ENCODE measurements at places on chromosomes 12 and 14.

DNA sequence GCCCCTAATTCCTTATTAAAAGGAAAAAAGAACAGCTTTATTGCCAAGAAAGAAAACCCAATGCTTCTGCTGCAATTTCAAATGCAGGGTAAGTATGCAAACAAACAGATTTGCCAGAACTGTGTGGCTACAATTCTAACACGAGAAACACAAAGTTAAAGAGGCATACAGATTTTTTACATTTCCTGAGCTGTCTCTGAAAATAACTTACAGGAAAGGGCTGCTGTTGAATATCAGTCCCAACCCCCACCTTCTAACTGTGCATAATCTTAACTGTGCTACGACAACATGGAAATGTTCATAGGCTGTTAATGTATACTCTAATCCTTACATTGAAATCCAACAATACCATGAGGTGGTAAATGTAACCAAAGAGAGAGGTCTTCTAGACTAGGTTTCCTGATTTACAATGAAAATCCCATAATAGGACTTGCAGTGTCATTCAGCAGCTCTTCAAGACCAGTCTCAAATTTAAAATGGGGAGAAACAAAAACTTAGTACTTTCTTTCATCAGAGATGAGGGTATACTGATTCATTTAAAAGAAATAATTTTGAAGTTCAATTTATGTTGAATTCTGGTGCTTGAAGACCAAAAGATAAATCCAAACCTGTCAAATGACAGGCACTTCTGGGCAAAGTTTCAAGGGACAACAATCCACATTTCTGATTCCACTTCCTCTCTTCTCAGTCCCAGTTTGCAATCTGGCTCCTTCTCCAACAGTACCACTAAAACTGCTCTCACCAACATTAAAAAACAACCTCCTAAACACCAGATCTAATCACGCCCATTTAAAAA, 14.4 kb downstream of the FGD6 start:
- no peak for DNase-seq

- peak; percentile 27 for DNase-seq
These were observed 185.8 kb downstream of the EGLN3 start for GRCh38 chr14:33764876-33765650.

GRCh38 chr14:38038986-38039385, 168.7 kb upstream of the SSTR1 start:
- no peak for DNase-seq

- no peak for DNase-seq
These were observed 165.2 kb downstream of the VRK1 start for GRCh38 chr14:96962337-96962736.

Data from HTR-8/SVneo (cell line).